ENCODE measurements at places on chromosomes 1 and 21. TPM values are rescaled to one million over a fixed set of nuclear protein-coding genes. Genes with fewer than 3 reads are reported as not detected.
A peak's percentile ranks its signal among the peaks of the same experiment; 100 is the strongest.

DNA sequence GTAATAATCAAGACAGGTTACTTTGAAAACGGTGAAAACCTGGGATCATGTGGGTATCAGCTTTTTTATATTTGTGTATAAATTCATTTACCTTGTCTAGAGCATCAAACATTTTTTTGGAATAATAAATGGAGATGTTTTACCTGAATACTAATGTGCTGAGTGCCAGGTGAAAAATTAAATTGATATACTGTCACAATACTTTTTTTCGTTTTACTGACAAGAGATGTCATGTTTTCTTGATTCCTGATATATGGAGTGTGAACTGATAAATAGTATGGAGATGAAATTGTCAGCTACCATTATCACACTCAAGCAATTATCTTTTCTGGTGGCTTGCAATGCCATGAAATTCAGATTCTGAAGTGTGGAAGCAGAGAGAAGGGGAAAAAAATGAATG lies 47.2 kb upstream of the ZRANB2 start:
- DNase-seq, result no peak

GRCh38 chr1:67307251-67308060 lies at the start of gene IL12RB2:
Gene IL12RB2, plus strand, starts transcription at chr1:67307873. Its CDS starts 12,496 bp downstream, at chr1:67320369.
- peak; percentile 27 for DNase-seq

GRCh38 chr1:209198961-209199750 lies 384.4 kb upstream of the CAMK1G start:
- peak; percentile 29 for DNase-seq

- DNase-seq, result no peak
These were observed 40.4 kb downstream of the LIN9 start for GRCh38 chr1:226268421-226269124.

DNA sequence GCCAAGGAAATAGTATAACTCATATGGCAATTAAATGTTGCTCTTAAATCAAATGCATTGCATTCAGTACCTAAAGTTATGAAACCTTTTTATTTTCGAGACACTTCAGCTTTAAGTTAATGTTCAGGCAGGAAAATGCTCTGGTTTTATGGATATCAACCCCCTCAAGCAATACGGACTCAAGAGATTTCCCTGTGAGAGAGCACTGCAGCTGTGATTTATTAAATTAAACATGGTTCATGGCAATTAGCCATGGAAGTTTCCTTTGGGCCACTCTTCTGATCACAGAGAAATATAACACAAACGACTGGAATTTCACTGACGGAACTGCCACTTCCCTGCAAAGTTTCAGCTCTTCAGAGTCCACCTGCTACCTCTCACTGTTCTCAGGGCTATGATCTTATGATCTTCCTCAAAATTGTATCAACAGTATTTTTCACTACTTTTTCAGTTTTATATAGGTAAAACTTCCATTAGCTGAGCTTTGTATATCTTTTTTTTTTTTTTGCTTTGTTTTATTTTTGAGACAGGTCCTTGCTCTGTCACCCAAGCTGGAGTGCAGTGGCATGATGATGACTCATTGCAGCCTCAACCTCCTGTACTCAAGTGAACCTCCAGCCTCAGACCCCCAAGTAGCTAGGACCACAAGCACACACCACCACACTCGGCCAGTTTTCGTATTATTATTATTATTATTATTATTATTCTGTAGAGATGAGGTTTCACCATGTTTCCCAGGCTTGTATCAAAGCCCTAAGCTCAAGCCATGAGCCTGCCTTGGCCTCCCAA lies 923.1 kb upstream of the TMPRSS15 start:
- DNase-seq, result no peak

DNA sequence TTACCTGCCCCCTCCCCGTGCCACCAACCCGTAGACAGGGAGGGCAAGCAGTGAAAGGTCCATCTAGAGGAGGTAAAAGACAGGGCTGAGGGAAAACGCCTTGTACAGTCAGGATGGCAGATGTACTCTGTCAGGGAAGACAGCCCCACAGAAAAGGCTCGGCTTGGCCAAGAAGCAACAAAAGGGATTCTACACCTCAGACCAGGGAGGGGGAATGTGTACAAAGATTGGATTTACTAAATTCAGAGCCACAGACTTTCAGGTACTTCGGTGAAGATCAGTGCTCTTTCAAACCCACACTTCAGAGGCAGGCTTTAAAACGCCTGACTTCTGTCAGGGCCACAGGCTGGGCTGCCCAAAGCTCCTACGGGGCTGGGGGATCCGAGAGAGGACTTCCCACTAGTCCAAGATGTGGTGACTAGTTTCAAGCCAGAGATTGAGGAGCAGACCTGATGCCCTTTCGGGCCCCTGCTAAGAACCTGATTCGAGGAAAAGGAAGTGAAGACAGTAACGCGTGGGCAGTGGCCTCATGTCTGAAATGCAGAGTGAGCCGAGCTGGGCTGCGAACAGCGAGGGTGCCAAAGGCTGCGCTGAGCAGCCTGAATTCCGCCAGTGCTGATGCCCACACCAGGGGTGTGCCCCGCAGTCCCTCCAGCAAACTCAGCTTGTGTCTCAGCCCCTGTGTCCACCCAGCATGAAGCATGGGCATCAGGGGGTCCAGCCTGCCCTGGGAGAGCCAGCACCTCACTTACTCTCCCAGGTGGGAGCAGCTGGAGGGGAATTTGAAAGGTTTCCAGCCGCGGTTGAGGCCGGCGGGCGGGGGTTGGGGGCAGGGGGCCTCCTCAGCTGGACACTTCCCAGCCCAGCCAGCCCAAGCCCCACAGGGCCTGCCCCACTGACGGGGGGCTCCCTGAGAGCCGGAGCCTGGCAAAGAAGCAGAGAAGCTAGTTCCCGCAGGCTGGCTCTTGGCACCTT lies 36.2 kb downstream of the KIAA1614 start:
- no peak for DNase-seq

DNA sequence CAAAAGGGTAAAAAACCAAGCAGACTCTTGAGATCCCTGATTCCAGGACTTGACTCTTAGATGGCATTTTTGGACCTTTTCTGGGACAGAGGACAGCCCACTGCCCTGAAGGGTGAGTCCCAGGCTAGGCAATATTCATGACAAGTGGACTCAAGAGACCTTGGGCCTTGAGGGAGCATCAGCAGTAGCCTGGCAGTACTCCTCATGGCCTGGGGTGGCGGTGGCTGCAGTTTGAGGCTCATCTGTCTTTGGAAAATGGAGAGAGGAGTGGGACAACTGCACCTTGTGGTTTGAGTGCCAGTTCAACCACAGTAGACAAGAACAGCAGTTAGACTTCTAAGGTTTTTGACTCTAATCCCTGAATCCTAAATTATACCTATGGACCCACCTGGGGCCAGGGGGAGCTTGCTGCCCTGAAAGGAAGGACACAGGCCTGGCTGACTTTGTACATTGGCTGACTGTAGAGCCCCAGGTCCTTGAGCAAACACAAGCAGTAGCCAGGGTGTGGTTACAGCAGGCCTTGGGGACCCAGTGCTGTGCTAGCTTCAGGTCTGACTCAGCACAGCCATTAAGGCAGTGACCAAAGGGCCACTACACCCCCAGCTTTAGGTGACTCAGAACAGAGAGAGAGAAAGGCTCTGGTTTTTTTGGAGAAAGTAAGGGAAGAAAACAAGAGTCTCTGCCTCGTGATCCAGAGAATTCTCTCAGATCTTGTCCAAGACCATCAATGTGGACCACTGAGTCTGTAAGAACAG lies 1023.2 kb downstream of the KCNT2 start:
- peak; percentile 9 for DNase-seq

DNA sequence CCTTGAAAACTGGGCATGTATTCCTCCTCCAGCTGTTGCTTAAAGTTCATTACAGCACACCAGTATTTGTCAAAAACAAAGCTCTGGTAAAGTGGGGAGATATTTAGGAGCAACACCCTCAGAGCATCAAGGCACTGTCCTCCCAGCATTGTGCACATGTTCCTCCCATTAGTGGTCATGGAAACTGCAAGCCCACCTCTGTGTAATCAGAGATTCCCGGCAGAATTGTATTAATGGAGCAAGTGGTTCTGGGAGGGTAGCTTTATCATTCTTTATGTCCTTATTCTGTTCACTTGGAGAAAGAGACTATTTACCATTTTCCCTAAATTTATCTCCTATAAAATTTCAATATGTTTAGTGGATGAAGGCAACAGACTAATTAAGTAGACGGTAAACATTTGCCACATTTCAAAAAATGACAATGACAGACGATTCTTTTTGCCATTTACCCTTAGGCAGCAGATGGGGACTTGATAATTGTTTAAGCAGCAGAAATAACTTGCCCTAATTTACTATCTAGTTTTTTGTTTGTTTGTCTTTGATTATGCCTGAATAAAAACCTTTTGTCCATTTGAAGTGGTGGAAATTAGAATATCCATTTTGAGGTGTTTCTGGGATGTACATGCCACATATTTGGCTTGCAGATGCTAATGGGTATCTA lies 289.6 kb upstream of the ST6GALNAC5 start:
- no peak for DNase-seq

GRCh38 chr1:25342846-25343245 lies 4.7 kb downstream of the TMEM50A start:
- no peak for DNase-seq

- no peak for DNase-seq
These were observed 62.4 kb downstream of the BACH1 start for GRCh38 chr21:29360799-29361765.

- no peak for DNase-seq
These were observed 28.8 kb downstream of the ABCG1 start for GRCh38 chr21:42247716-42248115.

GRCh38 chr1:41679994-41680393 lies 195.5 kb upstream of the EDN2 start:
- DNase-seq, result no peak

GRCh38 chr1:182608845-182609610 lies 4.8 kb upstream of the RGS16 start:
- no peak for DNase-seq

- DNase-seq, result no peak
These were observed 14.5 kb downstream of the NLRP3 start for GRCh38 chr1:247430434-247430833.

GRCh38 chr21:41628256-41628655 lies 120.3 kb upstream of the TMPRSS2 start:
- DNase-seq, result no peak

GRCh38 chr1:115262886-115263285 lies 75.2 kb downstream of the NGF start:
- DNase-seq, result no peak

DNA sequence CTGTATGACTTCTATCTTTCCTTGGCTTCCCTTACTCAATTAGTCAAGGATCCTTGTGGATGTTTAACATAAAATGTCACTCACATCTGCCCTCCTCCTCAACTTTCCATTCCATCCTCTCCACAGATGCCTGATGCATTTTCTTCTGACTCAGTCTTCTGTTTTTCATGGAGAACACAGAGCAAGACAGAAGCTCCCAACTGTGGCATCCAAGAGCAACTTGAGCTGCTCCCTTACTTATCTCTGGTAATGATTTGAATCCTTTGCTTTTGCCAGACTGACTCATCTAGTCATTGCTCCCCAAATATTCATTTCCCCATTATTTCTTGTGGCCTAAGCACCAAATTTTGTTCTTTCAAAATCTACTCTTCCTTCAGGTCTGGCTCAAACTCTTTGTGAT lies 120.6 kb downstream of the LYPLAL1 start:
- DNase-seq, result no peak

GRCh38 chr1:98188774-98189173 lies 267.9 kb upstream of the DPYD start:
- DNase-seq, result no peak

DNA sequence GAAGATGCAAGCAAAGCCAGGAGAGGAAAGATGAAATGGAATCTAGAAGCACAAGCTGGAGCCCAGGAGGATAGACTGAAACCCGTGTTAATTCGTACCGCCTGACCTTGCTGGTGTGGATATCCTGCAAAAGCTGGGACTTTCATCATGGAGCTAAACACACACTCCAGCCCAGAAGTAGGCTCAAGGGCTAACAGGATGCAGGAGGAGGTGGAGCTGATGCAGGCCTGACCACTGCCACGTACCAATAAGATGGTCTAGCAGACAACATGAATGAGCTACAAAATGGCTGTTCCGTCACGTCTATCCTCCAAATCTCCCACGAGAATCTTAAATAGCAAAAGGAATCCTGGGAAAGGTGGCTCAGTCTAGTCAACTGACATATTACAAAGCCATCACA lies 270.3 kb downstream of the SDCCAG8 start:
- DNase-seq, result no peak

- no peak for DNase-seq
These were observed 5.0 kb upstream of the CDC14A start for GRCh38 chr1:100347009-100347966.

DNA sequence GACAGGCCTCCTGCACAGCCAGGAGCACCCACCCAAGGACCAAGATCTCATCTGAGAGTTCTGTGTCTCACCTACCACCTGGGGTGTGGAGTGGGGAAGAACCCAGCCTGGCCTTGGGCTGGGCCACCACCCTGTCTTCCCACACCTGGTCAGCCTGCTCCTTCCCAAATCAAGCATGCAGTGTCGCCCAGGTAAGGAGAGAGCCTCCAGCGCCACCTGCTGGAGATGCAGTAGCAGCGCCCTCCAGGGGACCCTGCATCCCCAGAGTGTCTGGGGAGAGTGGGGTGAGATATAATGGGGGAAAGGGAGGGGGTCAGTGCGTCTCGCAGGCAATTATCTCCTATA lies 32.3 kb downstream of the KIAA2013 start:
- DNase-seq, result peak; percentile 59

GRCh38 chr1:66312271-66312990 lies 221.5 kb upstream of the SGIP1 start:
- no peak for DNase-seq

- no peak for DNase-seq
These were observed 448.8 kb upstream of the VAMP3 start for GRCh38 chr1:7322283-7322785.

DNA sequence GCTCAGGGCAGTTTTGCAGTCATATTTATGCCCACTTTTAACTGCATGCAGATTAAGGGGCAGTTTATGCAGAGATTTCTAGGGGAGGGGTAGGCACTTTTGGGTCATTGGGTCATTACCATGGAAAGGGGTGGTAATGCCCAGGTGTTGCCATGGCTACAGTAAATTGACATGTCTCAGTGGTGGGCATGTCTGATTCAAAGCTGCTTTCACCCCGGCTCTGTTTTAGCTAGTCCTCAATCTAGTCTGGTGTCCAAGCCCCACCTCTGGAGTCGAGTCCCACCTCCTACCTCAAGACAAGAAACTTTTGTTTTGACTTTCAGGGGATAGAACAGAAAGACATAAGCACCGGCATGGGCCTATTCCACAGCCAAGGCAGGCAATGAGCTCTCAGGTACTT lies 8.9 kb upstream of the NEK2 start:
- DNase-seq, result no peak

- no peak for DNase-seq
These were observed 24.1 kb downstream of the SMYD3 start for GRCh38 chr1:246482805-246483568.

GRCh38 chr1:31765041-31765467 lies 914 bp upstream of the ADGRB2 start:
- DNase-seq, result no peak

Gene ECM1
- 9.1 TPM for total RNA-seq

Gene EPHB2
- total RNA-seq, result 43.3 TPM

Gene CFHR4
- not detected for total RNA-seq

Gene IFI44
- 3.9 TPM for total RNA-seq

Gene DOCK7
- 31.5 TPM for total RNA-seq

Gene CHD5
- total RNA-seq, result 0.20 TPM

Gene B3GALT2
- total RNA-seq, result 0.50 TPM

Gene CA6
- total RNA-seq, result not detected

Gene ZNF648
- not detected for total RNA-seq

Gene TMEM53
- total RNA-seq, result 35.7 TPM

Gene LYSMD1
- total RNA-seq, result 6.8 TPM

Gene CELA2B
- total RNA-seq, result not detected

Gene C1QC
- total RNA-seq, result 147 TPM

Gene MAN1C1
- total RNA-seq, result 6.0 TPM

Gene RRP1B
- total RNA-seq, result 16.2 TPM

Data from left colon (tissue), 2 donors.